ENCODE measurements at places on chromosomes 7 and 10.

DNA sequence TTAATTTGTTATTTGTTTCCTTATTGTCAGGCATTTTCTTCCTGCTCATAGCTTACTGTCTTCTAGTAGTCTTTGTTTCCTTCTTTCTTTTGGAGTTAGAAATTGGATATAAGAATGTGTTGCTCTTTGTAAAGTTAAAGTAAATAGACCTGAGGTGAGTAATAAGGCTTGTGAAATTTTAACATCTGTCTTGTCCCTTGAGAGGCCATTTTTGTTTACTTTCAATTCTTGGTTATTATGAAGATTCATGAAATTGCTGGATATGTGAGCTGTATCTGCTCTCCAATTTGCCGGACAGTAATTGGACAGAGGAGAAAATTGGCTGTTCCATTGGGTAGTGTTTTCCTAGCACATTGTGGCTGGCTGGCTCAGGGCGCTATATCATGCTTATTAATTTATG is 260.7 kb downstream of the EXOC4 start:
- DNase-seq, result no peak

GRCh38 chr10:2476812-2477553 is 590.4 kb upstream of the PFKP start:
- no peak for DNase-seq

DNA sequence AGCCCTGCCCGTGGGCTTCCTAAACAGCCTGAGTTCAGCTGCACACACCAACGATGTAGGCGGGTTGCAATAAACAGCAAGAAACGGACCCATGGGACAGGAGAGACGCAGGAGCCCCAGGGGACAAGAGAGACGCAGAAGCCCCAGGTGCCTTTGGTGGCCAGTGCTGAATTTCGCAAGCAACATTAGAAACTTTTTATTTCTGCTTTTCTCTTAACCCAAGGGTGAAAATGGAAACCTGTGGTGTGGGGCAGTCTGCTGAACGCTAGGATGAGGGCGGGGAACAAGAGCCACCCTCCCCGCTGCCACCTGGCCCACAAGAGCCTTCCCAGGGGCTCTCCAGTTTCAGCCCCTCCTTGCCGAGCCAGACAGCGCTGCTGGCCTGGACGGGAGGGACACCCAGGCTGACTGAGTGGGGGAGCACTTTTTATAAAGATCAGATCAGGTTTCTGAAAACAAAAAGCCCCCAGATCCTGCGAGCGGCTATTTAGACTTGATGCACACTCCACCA is 20.0 kb upstream of the GPR146 start:
- DNase-seq, result peak; percentile 62

- no peak for DNase-seq
Observed at GRCh38 chr7:114217026-114217806, 197.4 kb upstream of the FOXP2 start.

- DNase-seq, result no peak
Observed at GRCh38 chr10:78348411-78349164, 314.9 kb downstream of the RPS24 start.

DNA sequence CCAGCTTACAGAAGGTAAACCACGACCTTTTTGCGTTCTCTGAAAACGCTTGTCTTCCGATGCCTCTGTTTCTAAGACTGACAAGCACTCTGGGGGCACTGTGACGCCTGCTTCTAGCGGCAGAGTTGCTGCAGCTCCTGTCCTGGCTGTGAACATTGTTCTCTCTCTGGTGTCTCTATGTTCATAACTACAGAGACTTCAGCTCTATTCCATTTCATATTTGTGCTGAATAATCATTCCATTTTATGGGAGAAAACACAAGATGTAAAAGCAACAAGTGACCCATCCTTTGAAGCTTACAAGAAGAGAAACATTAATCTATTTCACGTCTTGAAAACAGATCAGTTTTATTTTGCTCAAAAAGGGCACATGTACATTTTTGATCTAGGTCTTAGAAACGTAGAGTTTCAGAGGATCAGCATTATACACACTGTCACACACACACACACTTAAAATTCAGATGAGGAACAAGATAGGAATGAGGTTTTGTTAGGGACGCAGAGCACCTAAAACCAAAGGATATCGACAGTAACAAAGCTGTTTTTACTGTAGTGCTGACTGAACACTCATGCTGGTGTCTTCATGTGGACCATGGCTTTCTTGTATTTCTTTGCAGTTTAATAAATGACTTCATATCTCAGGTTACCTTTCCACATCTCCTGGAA is 3.0 kb downstream of the IKZF1 start:
- DNase-seq, result no peak

DNA sequence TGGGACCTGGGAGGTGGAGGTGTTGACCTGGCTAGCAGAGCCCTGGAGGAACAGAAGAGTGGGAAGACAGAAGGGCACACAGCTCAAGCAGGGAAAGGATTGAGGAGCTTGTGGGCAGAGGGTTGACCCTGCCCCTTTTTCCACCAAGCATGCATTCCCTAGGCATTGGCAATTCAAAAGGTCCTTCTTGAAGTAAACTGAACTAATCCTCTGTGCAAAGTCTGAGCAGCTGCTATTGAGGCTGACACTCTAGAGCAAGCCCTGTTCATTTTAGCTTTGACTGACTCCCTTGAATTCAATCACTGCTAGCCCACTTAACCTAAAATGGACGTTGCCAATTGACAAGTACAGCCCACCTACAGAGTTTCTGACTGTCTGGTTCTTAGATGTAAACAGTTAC is 116.5 kb upstream of the TNS3 start:
- DNase-seq, result no peak

GRCh38 chr7:25391295-25391861 is 163.1 kb upstream of the NPVF start:
- peak; percentile 61 for DNase-seq

DNA sequence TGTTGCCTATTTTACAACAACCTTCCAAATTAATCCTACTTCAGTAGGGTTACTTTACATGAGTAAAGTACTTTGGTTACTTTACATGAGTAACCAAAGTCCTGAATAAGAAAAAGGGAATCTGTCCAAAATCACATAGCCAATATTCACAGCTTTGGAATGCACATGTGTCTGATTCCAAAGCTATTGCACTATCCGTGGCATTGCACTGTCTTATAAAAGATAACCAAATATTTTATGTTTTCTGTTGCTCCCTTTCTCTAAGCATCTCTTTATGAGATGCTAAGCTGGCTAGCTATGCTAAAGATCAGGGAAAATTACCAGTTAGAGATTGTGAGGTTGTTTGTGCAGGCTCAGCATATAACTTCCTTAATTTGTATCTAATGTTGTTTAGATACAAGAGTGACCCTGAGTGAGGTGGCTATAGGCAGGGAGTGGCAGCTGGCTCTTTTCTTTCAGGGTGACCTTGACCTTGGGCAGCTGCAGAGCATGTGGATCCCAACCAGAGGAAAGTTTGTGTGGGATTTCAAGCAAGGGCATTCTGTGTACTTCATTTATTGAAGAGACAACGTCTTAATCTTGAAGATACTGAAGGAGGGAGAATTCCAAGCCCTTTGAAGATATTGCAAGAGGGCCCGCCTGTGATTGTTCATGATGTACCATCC is 366.1 kb upstream of the ANKRD30A start:
- DNase-seq, result no peak

GRCh38 chr7:99876933-99877332 is at the start of gene OR2AE1:
Gene OR2AE1, minus strand, starts transcription at chr7:99877033. Its CDS starts 0 bp downstream, at chr7:99877033.
- no peak for DNase-seq

GRCh38 chr7:51238981-51239495 is 77.6 kb downstream of the COBL start:
- DNase-seq, result no peak

DNA sequence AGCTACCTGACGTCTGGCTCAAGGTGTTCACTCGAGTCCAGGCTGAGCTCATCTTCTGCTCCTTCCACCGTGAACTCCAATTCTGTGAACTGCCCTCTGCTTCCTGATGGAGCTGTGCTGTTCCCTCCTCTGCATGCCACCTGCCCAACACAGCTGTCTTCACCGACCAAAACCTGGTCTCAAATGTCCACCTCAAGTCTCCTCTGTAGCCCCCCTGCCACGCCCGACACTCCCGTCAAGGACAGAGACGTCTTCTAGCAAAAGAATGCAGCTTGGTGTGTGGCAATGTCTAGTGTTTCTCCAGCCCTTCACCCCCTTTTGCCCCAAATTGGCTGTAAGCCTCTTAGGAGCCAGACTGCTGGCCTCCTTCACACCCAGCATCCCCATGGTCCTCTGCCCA is 305.1 kb downstream of the DNAJB6 start:
- no peak for DNase-seq

- no peak for DNase-seq
Observed at GRCh38 chr10:17061418-17061817, 68.2 kb downstream of the CUBN start.

- DNase-seq, result no peak
Observed at GRCh38 chr10:13842117-13842516, 255.4 kb downstream of the PRPF18 start.

- DNase-seq, result no peak
Observed at GRCh38 chr10:130555411-130555750, 419.2 kb downstream of the GLRX3 start.

GRCh38 chr10:130048081-130048480 is 62.5 kb downstream of the C10orf143 start:
- no peak for DNase-seq

GRCh38 chr10:89576022-89576421 is 40.6 kb upstream of the SLC16A12 start:
- DNase-seq, result no peak

GRCh38 chr7:11831156-11831735 is 752 bp downstream of the THSD7A start:
- DNase-seq, result peak; percentile 52

DNA sequence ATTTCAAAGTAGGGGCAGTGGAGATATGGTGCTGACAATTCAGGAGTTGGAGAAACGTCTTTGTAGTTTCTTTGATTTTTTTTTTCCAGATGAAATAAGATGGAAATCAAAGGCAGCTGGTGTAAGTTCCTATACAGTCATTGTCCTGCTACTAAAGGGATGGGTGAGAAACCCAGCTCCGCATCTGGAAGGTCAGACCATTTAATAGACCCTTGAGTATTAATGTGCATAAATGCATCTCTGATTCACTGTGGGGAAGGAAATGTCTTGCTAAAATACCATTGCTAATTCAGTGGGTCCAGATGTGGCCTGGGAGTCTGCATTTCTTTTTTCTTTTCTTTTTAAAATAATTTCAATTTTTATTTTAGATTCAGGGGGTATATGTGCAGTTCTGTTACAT is 15.5 kb downstream of the ABCB4 start:
- no peak for DNase-seq

GRCh38 chr10:59793919-59794318 is 40.7 kb upstream of the MRLN start:
- no peak for DNase-seq

GRCh38 chr10:58588673-58589265 is 76.1 kb downstream of the BICC1 start:
- no peak for DNase-seq

DNA sequence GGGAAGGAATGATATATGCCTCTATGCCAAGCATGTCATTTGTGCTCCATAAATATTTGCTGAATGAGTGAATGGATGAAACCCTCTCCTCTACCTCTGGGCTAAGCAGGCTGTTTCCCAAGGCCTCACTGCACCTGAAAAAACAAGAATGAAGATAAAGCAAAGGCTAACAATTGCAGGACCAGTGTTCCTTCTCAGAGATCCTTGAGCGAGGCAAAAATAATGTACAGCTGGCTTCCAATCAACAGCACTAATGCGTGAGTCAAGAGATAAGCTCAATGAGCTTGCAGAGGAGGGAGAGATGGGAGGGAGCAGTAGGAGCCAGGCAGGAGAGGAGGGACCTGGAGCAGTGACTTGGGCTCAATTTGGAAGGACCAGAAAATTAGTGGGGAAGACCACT is 144.5 kb upstream of the NFE2L3 start:
- no peak for DNase-seq

DNA sequence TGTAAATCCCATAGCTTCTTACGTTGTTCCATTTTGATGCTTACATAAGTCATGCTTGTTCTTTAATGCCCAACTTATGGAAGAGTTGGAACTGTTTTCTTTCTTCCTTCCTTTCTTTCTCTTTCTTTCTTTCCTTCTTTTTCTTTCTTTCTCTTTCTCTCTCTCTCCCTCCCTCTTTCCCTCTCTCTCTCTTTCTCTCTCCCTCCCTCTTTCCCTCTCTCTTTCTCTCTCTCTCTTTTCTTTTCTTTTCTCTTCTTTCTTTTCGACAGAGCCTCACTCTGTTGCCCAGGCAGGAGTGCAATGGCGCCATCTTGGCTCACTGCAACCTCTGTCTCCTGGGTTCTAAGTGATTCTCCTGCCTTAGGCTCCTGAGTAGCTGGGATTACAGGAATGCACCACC is 18.9 kb downstream of the FAM131B start:
- DNase-seq, result no peak

DNA sequence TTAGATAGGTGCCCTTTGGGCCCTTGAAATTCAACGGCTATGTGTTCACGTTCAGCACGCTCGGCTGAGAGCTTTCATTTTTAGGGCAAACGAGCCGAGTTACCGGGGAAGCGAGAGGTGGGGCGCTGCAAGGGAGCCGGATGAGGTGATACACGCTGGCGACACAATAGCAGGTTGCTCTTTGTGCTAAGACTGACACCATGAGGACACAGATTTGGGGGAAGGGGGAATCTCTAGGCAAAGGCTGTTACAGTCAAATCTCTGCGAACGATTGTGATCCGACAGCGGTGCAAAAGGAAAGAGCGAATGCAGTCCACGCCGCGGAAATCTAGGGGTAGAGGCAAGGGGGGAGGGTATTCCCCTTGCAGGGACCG is 667 bp downstream of the KLLN start:
- DNase-seq, result no peak

DNA sequence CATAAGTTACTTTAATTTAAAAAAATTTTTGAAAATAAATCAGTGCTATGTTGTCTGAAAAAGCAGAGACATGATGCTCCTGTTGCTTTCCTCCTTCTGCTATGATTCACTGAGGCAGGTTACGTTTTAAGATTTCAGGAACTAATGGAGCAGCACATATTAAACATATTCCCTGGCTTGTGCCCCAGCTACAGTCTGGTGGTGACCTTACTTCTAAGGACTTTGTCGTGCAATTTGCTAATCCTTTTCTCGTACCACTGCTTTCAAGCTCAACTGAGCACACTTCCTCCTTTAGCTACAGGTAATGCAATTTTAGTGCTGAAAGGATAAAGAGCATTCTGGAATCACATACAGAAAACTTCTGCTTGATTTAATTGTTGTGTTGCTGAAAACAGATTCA is 16.2 kb upstream of the PRR15 start:
- no peak for DNase-seq

GRCh38 chr7:10085231-10085630 is 888.4 kb upstream of the PHF14 start:
- DNase-seq, result no peak

- no peak for DNase-seq
Observed at GRCh38 chr7:106965108-106965507, 79.4 kb upstream of the PRKAR2B start.

DNA sequence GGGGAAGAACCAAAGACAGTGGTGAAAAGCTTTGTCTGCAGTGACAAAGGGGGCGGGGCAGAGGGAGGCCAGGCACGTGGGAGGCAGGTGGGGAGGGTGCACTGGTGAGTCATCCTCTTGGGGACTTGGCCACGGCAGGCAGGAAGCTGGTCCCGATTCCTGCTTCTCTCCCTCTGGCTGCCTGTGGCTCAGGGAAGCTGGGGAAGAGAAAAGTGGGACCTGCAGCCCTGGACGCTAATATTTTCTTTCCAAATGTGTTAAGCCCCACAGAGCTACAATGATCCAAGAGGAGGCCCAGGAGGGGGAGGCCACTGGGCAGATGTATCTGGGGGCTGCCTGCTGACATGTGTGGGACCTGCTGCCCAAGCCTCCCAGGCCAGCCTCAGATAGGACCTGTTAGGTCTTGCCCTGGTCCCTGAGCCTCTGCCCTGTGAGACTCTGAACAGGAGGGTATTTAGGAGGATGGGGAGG is 231.8 kb downstream of the KCNMA1 start:
- DNase-seq, result no peak
